ENCODE measurements at places on chromosomes 5 and 9.
A peak's percentile ranks its signal among the peaks of the same experiment; 100 is the strongest.

- no peak for DNase-seq
These were observed 1.6 kb downstream of the RAD23B start for GRCh38 chr9:107284636-107285035.

DNA sequence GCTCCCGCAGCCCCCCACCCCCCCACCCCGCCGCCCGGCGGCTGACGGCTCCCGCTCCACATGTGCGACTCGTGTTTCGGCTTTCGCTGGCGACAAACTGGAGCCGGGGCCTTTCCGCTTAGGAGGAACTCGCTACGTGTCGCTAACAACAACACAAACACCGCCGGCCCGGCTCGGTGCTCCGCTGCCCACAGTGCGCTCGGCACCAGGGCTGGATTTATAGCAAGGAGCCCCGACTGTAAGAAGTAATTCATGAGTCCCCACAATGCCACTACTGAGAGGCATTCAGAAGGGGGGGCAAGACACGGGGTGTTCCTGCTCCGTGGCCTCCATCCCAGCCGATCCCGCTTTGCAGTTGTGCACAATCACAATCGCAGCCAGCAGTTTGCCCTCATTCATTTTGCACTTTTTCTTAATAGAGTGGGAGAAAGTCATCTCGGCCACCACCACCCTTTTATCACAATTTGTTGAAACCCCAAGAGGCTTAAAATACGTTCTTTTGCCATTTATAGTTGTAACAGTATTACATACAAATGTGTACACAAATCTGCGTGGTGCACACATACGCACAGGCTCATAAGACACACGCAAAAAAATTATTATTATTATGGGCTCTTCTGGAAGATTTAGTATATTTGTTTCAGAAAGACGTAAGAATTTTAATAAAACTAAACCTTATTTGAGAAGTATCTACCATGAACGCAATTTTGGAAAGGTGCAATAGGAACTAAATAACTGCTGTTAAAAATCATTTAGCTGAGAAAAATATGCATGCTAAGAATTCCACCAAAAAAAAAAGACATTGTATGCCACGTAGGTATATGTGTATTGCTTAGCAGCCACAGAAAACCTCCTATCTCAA, 48.1 kb downstream of the EBF1 start:
- peak; percentile 70 for DNase-seq

- DNase-seq = no peak
These were observed 183.2 kb downstream of the ACTL7B start for GRCh38 chr9:108672475-108673190.

- no peak for DNase-seq
These were observed 4.0 kb upstream of the RANBP3L start for GRCh38 chr5:36305571-36306326.

- no peak for DNase-seq
These were observed 66.2 kb downstream of the SIL1 start for GRCh38 chr5:139131921-139132432.

DNA sequence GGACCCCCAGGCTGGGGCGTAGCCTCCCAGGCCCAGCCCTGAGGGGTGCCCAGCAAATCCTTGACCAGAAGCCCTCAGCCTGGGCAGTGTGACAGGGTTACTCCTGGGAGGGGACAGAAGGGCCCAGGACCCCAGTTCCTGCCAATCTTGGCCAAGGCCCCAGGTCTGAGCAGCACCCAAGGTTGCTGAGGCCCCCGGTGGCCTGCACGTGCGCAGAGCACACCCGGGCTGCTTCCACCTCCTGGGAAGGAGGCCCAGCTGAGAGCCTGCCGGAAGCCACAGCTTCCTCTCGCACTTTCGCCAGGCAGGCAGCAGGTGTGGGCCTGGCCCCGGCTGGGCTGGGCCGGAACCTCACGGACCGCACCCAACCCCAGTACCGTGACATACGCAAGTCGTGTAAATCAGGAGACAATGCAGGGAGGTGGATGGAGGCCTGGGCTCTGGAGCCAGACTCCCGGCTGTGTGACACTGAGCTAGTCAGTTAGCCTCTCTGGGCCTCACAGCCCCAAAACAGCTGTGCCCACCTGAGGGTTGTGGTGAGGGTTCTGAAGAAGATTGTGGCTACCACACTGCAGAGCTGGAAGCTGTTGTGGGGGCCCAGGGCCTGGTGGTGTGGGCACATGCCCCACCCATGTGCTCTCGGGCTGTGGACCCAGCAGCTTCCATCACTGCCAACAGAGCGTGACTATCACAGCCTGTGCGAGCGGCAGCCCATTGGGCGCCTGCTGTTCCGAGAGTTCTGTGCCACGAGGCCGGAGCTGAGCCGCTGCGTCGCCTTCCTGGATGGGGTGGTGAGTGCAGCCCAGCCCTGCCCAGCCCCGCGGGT, 5.1 kb downstream of the GRK6 start:
- no peak for DNase-seq

- no peak for DNase-seq
These were observed 92.5 kb downstream of the PCDH1 start for GRCh38 chr5:141785711-141786110.
